Right renal cortex interstitium (tissue), 3 donors: ENCODE measurements at places on chromosomes 3 and 15. TPM values are rescaled to one million over a fixed set of nuclear protein-coding genes. Genes with fewer than 3 reads are reported as not detected.

The SAMD7 gene
- not detected for polyA plus RNA-seq

DNA sequence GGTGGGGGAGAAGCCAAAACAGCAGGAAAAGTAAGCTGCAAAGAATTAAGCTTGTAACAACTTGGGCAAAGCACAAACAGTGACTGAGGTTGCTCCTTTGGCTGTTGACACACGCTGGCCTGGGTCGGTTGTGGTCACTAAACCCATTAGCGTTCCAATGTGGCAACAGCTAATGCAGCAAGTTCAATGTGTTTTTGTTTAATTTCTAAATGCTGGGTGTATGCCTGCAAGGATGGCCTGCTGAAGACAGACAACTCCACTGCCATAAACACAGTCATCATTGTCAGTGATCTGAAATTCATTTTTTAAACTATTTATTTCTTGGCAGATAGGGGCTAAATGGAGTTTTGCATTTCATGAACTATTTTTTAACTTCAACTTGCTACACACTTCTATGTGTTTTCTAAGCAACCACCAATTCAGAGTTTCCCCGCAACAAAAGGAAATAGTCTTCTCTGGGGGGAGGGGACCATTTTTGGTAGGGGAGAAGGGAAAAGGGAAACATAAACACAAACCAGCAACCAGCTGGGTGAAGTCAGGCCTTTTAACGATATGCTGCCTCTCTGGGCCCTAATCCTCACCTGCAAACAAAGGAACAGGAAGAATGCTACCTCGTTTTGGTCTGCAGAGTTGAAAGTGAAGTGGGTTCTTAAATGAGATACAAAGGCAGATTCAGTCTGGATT lies 34.8 kb upstream of the WNT5A start:
- no peak for DNase-seq

GRCh38 chr3:68984011-68984530 lies 29.4 kb downstream of the EOGT start:
- DNase-seq: no peak

- DNase-seq: no peak
Observed at GRCh38 chr3:133997871-133998635, 31.7 kb downstream of the SLCO2A1 start.
